Stimulated activated CD8-positive, alpha-beta memory T cell treated with anti-CD3 and anti-CD28 coated beads, Interleukin-12 subunit alpha, Interleukin-12 subunit beta, amount 100 ng/mL, for 4 hours (primary cell): ENCODE measurements at places on chromosomes 5 and 9.

DNA sequence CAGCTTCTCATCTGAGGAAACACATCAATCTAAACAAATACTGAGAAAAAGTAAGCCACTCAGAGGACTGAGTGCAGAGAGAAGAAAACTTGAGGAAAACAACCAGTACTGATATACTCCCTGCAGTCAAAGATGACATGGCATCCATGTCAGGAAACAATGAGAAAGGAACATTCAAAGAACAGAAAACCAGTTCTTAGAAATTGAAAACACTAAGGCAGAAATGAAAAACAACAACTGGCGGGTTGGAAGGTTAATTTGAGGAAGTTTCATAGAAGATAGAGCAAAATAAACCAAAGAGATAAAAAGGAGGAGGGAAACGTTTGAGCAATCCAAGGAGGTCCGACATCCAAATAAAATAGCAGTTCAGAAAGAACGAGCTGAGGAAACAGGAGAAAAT, 475.2 kb downstream of the HINT1 start:
- DNase-seq = no peak

- no peak for DNase-seq
Measured at GRCh38 chr5:114449860-114450421, 88.1 kb downstream of the KCNN2 start.

DNA sequence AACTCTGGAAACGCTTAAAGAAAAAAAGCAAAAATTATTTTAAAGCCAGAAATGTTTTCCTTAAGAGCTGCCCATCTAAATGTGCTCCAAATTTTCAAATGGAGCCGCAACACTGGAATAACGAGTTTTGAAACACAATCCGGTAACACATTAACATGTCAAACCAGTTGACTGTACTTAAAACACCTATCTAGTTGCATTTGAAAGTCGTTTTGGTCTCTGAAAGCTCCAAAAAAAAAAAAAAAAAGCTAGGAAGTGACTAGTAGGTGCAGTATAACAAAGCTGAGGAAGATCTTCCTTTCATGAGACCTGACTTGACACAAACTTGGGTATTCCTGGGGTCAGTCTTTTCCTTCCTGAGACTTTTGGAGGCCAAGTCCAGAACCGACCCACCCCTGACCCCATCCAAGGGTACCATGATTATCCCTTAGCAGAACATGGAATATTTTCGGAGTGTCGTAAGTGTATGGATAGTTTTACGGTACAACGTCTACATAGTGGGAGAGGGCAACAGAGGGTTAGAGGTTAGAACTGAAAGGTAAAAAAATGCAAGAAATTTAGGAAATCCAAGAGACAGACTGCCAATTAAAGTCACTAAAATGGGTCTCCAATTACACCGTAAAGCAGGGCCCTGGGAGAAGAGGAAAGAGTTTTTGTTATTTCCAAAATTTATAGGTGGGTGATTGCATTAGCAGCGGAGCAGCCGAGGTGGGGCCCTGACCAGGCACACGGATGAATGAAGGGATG, 812 bp downstream of the CETN3 start:
- no peak for DNase-seq

GRCh38 chr5:103435136-103435889, 127.3 kb downstream of the NUDT12 start:
- DNase-seq = no peak

GRCh38 chr5:172845154-172845553, 11.1 kb downstream of the ERGIC1 start:
- no peak for DNase-seq

- DNase-seq = no peak
Measured at GRCh38 chr9:129762985-129763926, 10.4 kb upstream of the PTGES start.

DNA sequence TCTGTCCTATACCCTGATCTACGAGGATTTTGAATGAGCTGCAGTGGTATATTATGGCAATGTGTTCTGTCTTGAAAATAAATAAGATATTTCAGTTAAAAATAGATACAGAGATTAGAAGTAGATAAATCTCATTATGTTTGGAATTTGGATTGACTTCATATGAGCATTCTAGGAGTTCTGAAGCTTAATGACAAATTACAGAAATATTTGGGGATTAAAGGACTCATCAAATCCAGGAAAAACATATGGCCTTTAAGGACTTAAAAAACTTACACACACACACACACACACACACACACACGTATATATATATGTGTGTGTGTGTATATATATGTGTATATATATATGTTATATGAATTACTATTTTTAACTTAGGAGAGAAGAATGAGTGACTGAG, 446.9 kb upstream of the CD180 start:
- no peak for DNase-seq

DNA sequence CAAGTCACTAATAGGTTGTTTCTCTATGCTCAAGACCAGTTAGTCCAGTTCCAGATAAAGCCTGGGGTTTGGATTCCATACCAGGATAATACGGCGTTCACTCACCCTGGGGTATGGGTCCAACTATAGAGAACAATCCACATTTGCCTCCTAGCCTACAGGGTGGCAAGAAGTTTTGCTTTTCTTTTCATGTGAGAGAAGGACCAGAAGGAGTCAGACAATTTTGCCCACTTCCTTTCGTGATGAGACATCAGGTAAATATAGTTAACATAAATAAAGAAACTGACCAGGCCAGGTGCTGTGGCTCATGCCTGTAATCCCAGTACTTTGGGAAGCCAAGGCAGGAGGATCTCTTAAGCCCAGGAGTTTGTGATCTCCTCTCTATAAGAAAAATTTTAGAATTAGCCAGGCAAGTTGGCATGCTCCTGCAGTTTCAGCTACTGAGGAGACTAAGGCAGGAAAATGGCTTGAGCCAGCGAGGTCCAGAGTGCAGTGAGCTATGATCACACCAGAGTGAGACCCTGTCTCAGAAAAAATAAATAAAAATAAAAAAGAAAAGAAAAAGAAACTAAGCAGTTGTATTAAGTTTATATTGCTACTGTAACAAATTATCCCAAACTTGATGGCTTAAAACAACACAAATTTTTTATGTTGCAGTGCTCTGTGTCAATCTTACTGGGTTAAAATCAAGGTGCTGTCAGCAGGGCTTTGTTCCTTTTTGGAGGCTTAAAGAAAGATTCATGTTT, 7.5 kb upstream of the REEP5 start:
- DNase-seq = no peak

DNA sequence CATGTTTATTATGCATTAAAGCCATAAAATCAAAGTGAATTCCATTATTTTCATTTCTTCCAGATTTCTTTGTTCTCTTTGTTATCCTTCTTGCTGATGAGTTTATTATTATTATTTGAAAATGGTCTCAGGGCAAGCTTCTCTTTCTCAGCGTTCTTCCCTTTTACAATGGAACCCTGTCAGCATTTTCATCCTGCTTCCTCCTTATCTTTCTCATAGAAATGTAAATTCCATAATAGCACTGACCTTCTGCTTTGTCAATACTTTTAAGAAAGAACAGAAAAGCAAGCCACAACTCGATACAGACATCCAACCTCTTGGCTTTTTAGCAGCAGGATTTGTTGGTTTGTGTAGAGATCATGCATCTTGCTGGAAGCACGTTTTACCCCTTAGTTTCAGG, 114.0 kb upstream of the BASP1 start:
- DNase-seq = no peak

- no peak for DNase-seq
Measured at GRCh38 chr5:111779922-111780292, 22.9 kb upstream of the NREP start.

DNA sequence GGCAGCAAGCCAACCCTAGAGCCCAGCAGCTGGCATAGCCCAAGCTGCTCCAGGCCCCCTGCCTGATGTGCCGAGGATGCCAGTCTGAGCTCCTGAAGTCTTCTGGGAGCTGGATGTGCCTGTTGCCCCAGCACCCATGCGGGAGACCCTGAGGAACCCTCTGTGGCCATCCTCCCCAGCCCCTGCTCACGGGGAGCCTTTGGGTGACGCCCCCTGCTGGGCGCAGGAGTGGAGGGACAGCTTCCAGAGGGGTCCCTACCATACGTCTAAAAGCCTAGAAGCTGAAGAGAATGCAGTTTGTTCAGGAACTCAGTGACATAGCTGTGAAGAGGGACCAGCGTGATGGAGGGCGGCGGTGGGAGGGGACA, 33.1 kb upstream of the MVB12B start:
- DNase-seq = no peak

- no peak for DNase-seq
Measured at GRCh38 chr9:131728546-131728910, 11.3 kb downstream of the RAPGEF1 start.

GRCh38 chr9:11318946-11319345, 706.1 kb upstream of the PTPRD start:
- no peak for DNase-seq

- DNase-seq = no peak
Measured at GRCh38 chr9:38017149-38017884, 51.7 kb downstream of the SHB start.

DNA sequence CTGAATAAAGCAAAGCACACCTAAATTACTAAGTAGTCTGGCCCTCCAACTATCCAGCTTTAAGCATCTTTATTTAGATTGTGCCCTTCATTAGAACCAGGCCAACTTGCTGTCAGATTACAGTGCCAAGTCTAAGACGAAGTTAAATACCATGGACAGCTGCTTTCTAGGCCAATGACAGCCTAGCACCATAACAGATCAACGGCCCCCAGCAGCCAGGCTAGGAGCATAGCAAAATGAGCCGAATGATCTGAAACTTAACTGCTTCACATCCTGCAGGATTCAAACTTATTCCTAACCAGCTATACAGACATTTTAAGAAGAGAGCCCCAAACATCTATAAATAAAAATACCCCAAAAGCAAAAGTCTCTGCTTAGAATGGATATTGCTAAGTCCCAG, 6.8 kb downstream of the SLC24A2 start:
- DNase-seq = no peak

DNA sequence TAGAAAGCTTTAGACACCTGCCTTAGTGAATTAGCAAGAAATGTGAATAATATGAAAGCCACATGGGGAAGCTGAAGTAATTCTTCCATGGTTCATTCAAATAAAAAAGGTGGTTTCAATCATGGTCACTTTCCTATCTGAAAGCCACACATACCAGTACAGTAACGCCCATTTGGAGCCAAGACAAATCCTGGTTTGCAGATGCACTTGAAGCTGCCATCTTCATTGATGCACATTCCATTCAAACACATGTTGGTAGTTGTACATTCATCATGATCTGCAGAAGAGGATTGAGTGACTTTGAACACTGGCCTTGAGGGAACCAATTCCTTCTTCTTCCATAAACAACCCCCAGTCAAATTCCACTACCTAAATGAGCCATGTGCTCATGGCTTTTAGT, 161.5 kb downstream of the FBN2 start:
- DNase-seq = no peak

DNA sequence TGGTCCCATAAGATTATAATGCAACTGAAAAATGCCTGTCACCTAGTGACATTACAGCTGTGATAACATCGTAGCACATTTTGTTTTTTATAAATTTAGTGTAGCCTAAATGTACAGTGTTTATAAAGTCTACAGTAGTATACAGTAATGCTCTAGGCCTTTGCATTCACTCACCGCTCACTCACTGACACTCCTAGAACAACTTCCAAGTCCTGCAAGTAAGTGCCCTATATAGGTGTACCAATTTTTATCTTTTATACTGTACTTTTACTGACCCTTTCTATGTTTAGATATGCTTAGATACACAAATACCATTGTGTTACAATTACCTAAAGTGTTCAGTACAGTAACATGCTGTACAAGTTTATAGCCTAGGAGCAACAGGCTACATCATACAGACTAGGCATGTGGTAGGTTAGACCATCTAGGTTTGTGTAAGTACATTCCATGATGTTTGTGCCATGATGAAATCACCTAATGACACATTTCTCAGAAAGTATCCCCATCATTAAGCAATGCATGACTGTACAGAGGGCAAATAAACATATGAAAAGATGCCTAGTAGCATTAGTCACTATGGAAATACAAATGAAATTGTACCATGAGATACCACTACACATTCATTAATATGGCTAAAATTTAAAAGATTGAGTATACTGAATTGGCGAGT, 127.6 kb downstream of the TRPM6 start:
- no peak for DNase-seq

- DNase-seq = no peak
Measured at GRCh38 chr9:93896093-93896492, 59.1 kb downstream of the BARX1 start.

GRCh38 chr9:78158286-78158685, 77.6 kb upstream of the CEP78 start:
- DNase-seq = no peak

GRCh38 chr5:149584121-149584520, 2.8 kb downstream of the ARHGEF37 start:
- DNase-seq = no peak

- DNase-seq = no peak
Measured at GRCh38 chr9:98707166-98708102, 1.3 kb downstream of the GABBR2 start.

- no peak for DNase-seq
Measured at GRCh38 chr9:119634006-119634405, 264.8 kb upstream of the BRINP1 start.

DNA sequence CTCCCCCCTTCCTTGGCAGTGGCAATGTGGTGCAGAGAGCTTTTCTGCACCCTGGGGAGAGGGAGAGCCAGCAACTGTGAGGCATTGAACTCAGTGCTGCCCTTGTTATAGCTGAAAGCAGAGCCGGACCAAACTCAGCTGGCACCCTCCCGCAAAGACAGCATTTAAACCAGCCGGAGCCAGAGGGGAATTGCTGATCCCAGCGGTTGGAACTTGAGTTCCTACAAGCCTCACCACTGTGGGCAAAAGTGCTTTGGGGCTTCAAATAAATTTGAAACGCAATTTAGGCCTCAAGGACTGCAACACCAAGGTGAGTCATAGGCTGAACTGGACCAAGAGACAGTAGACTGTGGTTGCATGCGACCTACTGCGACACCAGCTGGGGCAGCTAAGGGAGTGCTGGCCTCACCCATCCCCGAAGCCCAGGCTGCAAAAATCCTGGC, 207.6 kb upstream of the CDKN2B start:
- no peak for DNase-seq

DNA sequence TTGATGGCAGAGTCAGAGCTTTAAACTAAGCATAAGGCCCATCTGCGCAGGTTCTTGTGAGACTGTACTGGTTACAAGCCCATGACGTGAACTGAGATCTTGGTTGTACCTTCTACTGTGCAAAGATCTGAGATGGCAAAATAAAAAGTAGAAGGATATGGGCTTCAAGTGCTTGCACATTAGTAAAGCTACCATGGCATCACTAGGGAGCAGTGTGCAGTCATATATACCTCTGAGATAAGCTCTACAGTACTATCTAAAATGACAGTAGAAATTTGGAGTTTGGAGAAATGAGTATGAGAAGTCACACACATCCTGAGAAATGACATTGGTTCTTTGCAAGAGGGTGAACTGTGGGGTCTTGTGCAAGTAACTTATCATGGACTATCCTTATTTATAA, 408.2 kb upstream of the PRR16 start:
- DNase-seq = no peak

DNA sequence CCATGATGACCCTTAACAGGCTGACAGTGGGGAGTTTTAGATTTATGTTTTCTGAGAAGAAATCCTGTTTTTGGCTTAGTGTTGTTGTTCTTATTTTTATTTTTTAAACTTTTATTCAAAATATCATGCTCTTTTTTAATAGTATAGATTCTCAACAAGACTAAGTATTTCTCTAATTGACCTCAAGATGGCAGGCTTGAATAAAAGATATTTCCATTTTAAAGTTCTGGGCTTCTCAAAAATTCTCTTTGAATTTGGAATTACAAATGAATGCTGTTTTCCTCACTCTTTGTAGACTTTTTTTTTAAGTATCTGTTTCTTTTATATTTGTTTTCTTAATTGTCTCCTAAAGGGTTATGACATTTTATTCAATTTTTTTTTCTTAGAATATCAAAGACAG, 50.0 kb upstream of the SH3GL2 start:
- DNase-seq = no peak

- DNase-seq = no peak
Measured at GRCh38 chr5:180173875-180174586, 35.0 kb downstream of the RASGEF1C start.
